Myocyte (in vitro differentiated cells): ENCODE measurements at places on chromosomes 7 and 10. TPM values are rescaled to one million over a fixed set of nuclear protein-coding genes. Genes with fewer than 3 reads are reported as not detected.

DNA sequence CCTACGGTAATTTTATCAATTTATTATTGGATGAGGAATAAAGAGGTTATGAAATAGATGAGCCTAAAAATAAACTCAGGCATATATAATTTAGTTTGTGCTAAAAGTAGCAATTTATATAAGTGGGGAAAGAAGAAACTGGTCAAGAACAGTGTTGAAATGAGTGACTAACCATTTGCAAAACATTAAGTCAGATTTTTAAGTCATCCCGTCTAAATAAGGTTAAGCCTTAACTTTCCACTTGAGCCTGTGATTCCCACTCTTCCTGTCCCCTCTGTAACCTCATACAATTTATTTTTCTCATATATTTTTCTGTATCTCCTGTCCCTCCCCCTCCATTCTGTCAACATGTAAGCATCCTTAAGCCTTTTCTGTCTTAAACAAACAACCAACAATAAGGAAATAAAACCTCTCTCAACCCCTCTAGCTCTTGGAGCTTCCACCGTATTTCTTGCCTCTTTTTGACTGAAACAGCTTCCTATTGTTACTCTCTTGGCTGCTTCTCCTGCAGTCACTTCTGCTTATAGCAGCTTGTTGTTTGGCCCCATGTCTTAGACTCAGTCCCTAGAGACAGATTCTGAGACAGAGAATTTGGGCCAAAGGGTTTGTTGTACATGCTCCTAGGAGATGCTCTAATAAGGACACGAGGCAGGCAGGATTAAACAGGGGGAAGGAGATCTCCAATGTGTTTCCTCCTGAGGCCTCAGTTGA, 109.7 kb downstream of the GNAI1 start:
- DNase-seq: no peak

- DNase-seq: peak; percentile 77
Observed at GRCh38 chr7:64849250-64849923, 53.7 kb upstream of the ZNF273 start.

DNA sequence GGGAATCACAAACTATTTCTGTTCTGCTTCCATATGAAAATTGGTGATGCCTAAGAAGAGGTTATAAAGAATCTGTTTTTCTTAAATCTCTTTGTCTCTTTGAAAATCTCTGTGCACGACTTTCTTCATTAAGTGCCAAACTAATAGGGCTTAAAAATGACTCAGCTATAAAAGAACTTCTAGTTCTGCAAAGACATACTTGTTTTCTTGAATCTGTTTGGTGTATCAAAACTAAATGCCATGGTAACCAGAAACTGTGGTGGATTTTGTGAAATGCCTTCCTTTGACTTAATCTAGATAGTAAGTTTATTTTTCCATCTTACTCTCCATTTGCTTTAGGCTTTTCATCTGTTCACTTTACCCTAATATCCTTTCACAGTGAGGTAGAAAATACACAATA, 417.8 kb downstream of the PARD3 start:
- peak; percentile 58 for DNase-seq

- peak; percentile 82 for DNase-seq
Observed at GRCh38 chr7:114949231-114949630, 27.3 kb downstream of the MDFIC start.

DNA sequence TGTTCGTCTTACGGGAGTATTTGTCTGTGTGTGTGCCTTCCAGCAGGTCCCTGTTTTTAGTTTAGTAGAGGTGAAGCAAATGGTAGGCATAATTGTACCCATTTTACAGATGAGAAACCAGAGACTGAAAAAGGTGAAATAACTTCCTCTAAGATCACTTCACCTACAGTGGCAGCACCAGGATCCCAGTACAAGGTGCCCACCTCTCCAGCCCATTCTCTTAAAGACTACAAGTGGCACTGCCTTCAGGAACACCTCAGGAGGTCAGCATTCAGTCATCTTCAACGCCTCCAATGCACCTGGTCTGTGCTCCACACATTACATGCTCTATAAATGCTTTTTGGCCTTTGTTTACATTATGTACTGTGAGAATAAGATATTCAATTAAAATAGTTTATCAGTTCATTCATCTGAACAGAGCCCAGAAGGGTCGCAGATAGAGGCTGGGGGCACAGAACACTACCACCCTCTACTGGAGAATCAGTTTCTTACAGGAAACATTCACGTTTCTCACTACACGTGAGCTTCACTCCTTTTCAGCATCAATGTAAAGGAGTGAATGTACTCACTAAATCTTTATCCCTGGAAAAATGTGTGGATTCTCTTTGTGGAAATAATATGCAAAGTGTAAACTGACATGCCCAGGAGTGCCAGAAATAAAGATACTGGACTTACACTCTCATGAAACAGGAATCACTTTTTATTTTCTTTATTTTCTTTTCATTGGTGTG, 45.5 kb upstream of the ABLIM1 start:
- DNase-seq: peak; percentile 41

GRCh38 chr7:55140221-55140940, 121.6 kb downstream of the EGFR start:
- peak; percentile 81 for DNase-seq

GRCh38 chr10:25532213-25532612, 357.4 kb downstream of the GPR158 start:
- no peak for DNase-seq

GRCh38 chr10:21265622-21266021, 259.9 kb downstream of the SKIDA1 start:
- DNase-seq: no peak

GRCh38 chr10:24136070-24136469, 72.9 kb upstream of the KIAA1217 start:
- DNase-seq: no peak

Gene ZNF727
- not detected in 2 replicates for total RNA-seq
